Endodermal cell (in vitro differentiated cells): ENCODE measurements at places on chromosomes 16 and 17.

DNA sequence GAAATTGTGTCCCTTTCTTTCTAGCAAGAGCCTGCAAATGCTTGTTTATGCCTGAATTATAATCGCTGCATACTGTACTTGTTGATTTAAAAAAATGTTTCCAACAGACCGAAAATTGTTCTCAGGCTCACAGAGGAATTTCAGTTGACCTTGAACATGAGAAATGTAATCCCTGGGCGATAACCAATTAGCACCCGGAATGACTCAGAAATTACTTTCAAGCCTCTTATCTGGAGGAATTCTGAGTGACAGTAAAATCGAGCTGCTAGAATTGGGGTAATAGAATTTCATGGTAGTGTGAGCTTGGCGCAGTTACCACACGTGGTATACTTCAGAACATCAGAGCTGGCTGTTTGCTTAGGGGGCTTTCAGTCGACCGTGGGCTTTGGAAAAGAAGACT lies 139.1 kb upstream of the CACNG3 start:
- DNase-seq = peak; percentile 31

- no peak for DNase-seq
Observed at GRCh38 chr17:57530026-57530425, 215.1 kb downstream of the CCDC182 start.

DNA sequence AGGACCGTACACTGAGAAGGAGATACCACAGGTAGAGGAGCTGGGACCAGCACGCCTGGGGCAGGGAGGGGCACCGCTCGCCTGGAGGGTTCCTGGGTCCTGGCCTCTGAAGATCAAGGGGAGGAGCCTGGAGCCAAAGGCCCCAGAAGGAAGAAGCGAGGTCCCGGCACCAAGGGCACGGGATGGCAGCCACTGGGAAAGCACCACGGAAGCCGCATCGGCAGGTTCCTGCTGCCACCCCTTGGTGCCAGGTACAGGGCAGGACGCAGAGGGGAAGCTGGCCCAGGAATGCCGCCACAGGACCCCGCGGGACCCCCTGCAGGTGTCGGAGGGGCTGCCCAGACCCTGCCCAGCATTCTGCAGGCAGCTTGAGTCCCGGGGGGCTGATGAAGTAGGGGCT lies 42.5 kb upstream of the CBFA2T3 start:
- DNase-seq = peak; percentile 29

GRCh38 chr17:69819316-69820087 lies 255.5 kb upstream of the KCNJ16 start:
- DNase-seq = no peak

DNA sequence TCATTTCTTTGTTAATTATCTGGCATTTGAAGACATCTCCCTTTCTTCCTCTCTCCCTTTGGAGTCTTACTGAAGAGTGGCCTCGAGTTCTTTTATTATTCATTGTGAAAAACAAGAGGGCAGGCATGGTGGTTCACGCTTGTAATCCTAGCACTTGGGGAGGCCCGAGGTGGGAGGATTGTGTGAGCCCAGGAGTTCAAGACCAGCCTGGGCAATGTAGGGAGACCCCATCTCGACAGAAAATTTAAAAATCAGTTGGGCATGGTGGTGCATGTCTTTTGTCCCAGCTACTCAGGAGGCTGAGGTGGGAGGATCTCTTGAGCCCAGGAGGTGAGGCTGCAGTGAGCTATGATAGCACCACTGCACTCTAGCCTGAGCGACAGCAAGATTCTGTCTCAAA lies 20.1 kb downstream of the BPTF start:
- no peak for DNase-seq

GRCh38 chr16:30895627-30896260 lies 670 bp upstream of the CTF1 start:
- DNase-seq = peak; percentile 91

GRCh38 chr16:79876332-79876730 lies 275.8 kb upstream of the MAF start:
- no peak for DNase-seq

- no peak for DNase-seq
Observed at GRCh38 chr17:66711401-66711800, 123.5 kb upstream of the CACNG5 start.

DNA sequence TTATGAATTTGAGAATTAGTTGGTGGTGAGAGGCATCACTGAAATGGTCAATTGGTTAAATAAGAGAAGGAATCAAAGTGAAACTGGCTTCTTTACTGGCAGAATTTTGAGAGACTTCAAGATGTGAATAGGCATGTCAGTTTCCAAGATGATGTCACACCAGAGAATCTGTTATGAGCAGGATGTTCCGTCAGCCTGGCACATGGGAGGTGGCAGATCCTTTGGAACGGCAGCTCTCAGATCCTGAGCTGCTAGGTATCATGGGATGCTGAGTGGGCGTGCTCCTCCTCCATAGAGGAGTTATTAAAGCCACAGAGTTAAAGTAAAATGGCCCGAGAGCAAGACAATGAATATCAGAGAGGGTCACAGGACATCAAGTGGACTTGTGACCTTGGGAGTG lies 444.3 kb upstream of the HSBP1 start:
- no peak for DNase-seq

- DNase-seq = no peak
Observed at GRCh38 chr16:2486645-2487516, 12.0 kb downstream of the TBC1D24 start.

DNA sequence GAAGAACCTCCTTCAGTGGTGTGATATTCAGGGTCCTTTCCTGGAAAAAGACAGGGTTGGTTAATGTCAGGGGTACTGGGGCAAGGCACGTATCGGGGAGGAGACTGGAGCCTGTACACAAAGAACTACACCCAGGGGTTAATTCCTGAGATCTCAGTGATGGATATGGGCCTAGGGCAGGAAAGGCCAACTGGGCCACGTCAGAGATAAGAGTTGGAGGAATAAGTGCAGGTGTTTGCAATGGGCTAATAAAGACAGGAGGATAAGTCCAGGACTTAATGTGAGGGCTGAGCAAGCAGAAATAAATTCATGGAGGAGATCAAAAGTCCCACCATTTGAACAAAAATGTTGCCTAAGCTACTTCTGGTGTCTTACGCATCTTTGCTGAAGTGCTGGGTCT lies 10.4 kb upstream of the HERPUD1 start:
- no peak for DNase-seq

GRCh38 chr17:28720247-28720996 lies 637 bp downstream of the RPL23A start:
- no peak for DNase-seq

DNA sequence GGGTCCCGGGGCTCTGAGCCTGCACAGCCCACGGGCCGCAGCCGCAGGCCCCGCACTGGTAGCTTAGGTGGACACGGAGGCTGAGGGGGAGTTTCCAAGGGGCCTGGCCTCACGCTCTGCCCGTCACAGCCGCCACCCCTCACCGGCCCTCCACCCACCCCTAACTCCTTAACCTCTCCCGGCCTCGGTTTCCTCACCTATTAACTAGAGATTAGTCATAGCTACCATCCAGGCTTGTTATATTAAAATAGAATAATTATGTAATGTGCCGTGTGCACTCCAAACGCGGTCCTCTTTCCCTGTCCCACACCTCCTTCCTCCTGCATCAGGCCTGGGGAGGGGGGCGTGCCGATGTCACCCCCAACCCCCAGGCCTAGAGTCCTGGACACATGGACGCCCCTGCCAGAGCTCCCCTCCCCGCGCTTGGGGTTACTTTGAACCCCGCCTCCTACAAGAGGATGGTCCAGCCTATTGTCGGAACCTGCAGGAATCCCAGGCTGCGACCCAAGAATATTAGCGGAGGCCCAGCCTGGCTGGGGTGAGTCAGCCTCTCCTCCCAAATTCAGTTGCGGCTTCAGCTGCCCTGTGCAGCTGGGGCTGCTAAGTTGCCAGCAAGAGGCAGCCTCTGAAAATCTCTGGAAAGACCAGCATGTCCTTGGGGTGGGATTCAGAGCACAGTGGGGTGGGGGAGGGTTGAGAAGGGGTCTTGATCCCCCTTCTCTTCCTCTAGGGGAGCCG lies 17.3 kb downstream of the SOCS3 start:
- peak; percentile 89 for DNase-seq

DNA sequence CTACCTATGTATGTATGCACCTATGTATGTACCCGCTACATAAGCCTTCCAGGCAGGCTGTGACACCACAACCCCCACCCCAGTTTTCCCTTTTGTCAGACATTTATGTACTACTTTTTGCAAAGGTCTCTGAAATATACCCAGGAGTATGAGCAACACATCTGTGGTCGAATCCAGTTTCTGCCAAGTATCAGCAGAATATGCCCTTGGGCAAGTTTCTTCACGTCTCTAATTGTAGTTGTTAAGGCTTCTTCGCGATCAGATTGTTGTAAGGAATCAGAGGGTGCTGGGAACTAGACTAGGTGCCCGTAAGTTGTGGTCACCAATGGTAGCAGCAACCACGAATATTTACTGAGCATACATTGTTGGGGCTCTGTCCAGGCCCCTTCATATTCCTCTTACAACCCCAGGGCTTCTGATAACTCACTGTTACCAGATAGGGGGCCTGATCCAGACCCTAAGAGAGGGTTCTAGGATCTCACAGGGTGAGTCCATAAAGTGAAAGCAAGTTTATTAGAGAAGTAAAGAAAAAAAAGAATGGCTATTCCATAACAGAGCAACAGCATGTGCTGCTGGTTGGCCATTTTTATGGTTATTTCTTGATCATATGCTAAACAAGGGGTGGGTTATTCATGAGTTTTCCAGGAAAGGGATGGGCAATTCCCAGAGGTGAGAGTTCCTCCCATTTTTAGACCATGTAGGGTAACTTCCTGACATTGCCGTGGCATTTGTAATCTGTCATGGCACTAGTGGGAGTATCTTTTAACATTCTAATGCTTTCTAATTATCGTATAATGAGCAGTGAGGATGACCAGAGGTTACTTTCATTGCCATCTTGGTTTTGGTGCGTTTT lies 16.6 kb downstream of the NUDT7 start:
- no peak for DNase-seq

DNA sequence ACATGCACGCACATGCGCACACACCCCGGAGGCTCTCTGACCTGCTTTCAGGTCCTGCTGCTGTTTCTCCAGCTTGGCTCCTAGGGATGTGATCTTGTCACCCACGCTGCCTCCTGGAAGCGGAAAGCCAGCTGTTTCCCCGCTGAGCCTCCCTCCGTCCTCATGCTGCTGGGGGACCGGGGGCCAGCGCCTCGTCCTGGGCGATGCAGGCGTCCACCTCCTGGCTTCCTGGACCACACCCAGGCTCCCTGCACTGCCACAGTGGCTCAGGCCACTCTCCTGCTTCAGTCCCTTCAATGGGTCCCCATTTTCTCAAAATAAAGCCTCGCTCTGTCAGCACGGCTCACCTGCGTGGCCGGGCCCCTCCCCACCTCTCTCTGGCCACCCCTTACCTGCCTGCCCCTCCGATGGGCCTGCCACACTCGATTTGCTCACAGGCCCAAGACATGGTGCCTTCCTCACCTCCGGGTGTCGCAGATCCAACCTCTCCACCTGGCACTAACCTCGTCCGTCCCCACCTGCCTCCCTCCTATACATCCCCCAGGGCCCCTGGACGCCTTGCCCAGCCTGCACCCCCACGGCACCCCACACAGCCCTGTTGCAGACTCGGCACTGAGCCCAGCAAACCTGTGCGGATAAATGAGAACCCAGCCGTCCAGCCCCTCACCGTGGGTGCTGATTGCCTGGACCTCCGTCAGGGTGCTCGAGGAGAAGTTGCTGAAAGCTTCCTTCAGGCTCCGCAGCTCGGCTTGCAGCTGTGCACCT lies 6.6 kb downstream of the ASGR2 start:
- DNase-seq = no peak

DNA sequence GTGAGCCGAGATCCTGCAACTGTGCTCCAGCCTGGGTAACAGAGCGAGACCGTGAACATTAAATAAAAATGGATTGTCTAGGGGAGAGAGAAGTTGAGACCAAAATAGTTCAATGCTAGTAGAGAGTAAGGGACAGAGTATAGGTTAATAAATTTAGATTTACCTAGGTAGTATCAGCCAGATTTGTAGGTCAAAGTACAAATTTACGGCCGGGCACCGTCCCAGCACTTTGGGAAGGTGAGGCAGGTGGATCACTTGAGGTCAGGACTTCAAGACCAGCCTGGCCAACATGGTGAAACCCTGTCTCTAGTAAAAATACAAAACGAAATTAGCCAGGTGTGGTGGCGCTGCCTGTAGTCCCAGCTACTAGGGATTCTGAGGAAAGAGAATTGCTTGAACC lies 12.2 kb upstream of the BMERB1 start:
- no peak for DNase-seq

- DNase-seq = no peak
Observed at GRCh38 chr17:1045456-1045855, 48.5 kb downstream of the TIMM22 start.

- peak; percentile 54 for DNase-seq
Observed at GRCh38 chr16:66524601-66525164, 25.2 kb downstream of the TK2 start.

- DNase-seq = no peak
Observed at GRCh38 chr16:79897104-79897452, 296.5 kb upstream of the MAF start.

GRCh38 chr17:58484600-58484999 lies 3.6 kb downstream of the HSF5 start:
- DNase-seq = no peak

DNA sequence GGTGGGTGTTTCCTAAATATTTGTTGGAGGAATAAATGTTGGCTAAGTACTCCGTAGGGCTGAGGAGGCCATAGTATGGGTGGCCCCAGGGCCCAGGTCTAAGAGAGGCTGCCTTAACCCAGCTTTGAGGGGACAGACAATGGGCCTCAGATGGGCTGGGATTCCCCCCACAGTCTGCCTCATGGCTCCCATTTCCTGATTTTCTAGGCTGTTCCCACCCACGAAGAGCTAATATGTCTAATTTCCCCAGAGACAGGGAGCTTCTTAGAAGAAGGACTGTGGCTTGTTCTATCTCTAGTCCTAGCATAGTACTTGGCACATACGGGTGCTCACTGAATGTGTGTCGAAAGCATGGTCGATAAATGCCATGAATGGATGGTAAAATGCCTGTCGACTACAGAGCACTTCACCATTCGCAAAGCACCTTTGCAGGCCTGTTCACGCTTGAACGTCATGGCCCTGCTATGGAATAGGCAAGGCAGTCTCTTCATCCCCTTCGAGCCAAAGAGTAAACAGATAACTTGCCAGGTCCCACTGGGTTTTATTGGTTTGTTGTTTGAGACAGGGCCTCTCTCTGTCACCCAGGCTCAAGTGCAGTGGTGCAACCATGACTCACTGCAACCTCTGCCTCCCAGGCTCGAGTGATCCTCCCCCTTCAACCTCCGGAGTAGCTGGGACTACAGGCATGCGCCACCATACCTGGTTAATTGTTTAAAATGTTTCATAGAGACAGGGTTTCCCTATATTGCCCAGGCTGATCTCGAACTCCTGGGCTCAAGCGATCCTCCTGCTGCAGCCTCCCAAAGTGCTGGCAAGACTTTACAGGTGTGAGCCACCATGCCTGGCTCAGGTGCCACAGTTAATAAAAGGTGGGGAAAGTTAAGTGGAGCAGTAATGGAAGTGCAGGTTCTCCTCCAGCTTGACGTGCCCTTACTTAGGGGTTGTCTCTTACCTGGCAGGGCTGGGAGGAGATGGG lies 9.7 kb downstream of the CHAD start:
- no peak for DNase-seq

- no peak for DNase-seq
Observed at GRCh38 chr16:17032332-17032731, 438.4 kb downstream of the XYLT1 start.
